ENCODE measurements at places on chromosomes 6 and 20.

GRCh38 chr6:75693534-75693933, 55.5 kb upstream of the MYO6 start:
- no peak for DNase-seq

DNA sequence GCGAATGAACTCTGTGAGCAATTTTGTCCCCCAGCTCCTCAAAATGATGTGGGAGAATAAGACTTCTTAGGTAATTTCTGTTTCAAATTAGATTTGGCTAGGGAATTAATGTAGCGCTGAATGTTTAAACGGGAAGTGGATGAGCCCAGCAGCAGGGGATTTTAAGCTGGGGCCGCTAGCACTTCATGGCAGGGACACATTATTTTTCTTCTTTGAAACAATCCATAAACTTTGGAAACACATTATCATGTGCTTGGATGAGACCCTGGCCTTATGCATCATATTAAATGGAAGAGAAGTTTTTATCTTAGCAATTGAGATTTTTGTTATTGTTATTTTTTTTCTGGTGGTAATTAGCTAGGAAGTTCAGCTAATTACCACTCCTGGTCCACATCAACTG, 74.2 kb upstream of the FUCA2 start:
- no peak for DNase-seq

- no peak for DNase-seq
Observed at GRCh38 chr20:7650086-7650879, 290.0 kb downstream of the HAO1 start.

- DNase-seq: no peak
Observed at GRCh38 chr6:4313044-4313686, 177.8 kb upstream of the ECI2 start.

DNA sequence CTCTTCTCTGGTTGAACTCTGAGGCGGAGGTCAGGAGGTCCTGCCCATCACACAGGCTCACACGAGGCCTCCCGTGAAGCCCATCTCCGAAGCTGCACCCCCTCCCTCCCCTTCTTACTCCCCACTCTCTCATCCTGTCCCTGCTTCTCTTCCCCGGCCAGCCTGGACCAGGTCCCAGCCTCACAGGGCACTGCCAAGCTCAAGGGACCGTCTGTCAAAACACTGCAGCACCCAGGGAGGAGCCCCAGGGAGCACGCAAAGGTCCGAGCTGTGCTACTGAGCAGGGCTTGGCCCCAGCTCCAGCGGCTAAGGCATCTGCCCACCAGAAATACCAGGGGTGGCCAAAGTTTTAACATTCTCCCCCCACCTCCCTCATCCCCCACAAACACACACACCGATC, 70.0 kb downstream of the PSMG4 start:
- no peak for DNase-seq

DNA sequence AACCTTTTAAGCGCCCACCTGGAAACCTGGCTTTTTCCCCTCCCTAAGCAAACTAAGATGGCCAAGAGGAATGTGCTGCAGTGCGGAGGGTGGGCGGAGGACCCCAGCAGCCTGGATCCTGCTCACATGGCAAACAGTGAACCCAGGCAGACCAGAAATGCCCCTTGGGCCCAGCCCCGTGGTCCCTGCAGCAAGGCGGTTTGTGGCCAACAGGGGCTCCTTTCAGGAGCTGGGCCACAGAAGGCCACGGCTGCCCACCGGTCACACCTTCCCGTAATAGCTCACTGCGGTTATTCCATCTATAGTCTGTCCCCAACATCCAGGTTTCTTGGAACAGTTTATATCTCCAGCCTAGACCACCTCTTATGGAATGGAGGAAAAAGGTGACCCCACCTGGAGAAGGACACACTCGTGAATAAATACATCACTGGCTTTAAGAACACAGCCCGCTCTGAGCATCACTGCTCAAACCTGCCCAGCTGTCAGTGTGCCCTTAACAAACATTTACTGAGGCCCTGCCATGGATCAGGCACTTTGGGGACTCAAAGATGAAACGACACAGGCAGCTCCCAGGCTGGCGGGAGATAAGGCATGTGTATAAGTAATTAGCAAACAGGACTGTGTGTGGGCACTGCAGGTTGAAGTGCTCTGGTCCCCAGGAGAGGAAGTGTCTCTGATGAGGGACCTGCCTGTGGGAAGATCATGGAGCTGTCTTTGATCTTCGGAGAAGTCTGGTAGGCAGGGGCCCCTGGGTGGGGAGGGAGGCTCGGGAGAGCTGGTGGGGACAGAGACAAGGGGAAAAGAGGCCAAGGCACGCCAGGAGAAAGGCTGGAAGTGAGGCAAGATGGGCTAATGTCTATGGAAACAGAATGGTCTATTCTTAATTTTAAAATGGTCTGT, 3.2 kb upstream of the TUBB1 start:
- DNase-seq: no peak

Data from neural crest cell (in vitro differentiated cells).